Stimulated activated CD4-positive, alpha-beta T cell treated with anti-CD3 and anti-CD28 coated beads, Interleukin-4, amount 100 ng/mL, for 4 hours (primary cell): ENCODE measurements at places on chromosomes 11 and 22.

GRCh38 chr22:25800766-25801165 is 58.8 kb downstream of the MYO18B start:
- no peak for DNase-seq

DNA sequence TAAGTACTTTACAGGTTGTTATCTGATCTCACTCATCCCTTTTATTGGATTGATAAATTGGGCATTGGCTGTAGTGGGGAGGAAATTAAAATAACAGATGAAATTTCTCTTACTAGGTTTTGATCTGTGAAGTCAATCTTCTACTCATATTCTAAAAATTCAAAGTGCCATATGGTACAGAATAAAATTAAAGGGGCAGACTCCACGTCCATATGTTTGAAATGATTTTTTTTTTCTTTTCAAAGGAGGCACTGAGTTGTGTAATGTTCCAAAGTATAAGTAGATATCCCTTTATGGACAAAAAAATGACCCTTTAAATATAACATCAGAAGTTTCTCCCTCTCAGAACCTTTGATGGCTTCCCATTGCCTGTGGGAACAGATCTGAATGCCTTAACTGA is 207.4 kb downstream of the DBX1 start:
- no peak for DNase-seq

DNA sequence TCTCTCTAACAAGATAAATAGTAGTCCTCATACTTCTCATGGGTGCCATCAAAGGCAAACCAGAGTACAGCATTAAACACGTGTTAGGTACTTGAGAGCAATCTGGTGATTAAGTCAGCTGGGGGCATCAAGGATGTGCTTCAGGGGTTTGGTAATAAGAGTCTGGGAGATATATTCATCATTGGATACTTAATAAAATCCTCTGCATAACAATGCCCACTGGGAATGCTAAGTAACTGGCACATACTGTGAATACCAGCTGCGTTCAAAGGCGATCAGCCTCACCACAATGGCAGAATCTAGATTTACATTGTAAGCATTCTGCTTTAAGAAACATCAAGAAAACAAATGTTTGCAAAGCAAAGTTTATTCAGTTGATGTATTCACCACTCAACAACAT is 268.6 kb upstream of the PITPNB start:
- DNase-seq: no peak

DNA sequence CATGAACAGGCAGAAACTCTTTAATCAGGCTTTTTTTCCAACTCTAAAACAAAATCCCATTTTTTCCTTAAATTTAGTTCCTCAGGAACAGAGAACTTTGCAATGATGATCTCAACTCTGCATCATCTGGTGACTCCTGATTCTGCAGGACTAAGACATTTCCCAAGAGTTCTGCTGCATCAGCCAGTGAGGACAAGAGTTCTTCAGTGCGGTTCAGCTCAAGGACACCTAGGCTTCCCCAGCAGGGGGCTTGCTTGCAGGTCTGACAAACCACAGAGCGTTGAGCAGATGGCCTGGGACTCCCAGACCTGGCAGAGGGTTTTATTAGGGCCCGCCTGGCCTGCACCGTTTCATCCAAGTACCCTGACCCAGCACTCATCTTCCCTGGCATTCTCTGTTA is 6.4 kb downstream of the CDCA5 start:
- no peak for DNase-seq

DNA sequence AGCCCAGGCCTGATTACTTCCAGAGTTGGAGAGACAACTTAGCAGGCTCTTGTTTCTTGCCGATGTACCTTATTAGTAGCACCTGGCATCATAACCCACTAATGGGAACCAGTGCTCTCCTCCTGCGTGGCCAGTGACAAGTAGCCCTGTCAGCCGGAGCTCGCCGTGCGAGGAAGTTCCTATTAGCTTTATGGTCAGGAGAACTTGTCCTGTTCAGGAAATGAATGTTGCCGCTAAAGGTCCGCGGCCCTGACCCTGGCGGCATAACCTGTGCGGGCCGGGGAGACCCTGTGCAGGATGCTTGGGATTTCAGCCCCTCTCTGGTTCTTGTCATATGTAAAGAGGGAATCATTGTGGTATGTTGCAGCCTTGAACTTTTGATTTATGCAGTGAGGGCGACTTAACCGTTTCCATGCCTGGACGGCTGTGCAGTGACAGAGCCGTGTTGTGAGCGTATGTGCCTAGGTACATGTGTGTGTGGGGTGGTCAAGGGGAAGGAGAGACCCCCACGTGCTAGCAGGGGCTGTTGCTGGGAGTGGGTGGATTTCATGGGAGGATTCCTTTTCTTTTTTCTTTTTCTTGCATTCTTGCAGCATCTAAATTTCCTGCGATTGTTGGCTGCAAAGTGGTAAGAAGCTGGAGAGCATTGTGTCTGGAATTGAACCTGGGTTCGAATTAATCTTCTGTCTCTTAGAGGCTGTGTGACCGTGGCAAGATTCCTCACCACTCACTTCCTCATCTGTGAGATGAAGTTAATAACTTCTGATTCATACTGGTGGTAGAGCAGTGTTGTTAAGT is 15.2 kb downstream of the ZBTB16 start:
- DNase-seq: no peak

GRCh38 chr11:107608809-107609208 is 17.9 kb downstream of the ELMOD1 start:
- DNase-seq: no peak

DNA sequence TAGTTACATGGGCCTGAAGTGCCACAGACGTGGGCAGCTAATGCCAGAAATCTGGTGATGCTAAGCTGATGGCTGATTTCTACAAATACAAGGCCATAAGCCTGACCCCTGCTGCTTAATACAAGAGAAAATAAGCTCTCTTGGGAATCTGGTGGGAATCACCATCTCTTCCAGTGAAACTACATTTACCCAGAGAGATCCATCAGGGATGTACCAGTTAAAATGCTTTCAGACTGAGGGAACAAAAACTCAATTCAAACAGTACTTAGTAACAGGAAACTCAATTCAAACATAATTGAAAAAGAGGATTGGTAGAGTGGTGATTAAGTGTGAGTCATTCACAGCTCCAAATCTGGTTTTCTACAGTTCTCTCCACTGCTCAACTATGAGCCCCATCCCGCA is 1.7 kb upstream of the CAVIN3 start:
- DNase-seq: no peak

- DNase-seq: no peak
These were observed 22.6 kb downstream of the TPBGL start for GRCh38 chr11:75262961-75263852.

GRCh38 chr11:36365907-36366306 is 69.8 kb downstream of the PRR5L start:
- DNase-seq: no peak

- DNase-seq: peak; percentile 38
These were observed 2.9 kb upstream of the SGSM1 start for GRCh38 chr22:24803064-24803542.

GRCh38 chr11:1345737-1346513 is 36.5 kb upstream of the TOLLIP start:
- no peak for DNase-seq

DNA sequence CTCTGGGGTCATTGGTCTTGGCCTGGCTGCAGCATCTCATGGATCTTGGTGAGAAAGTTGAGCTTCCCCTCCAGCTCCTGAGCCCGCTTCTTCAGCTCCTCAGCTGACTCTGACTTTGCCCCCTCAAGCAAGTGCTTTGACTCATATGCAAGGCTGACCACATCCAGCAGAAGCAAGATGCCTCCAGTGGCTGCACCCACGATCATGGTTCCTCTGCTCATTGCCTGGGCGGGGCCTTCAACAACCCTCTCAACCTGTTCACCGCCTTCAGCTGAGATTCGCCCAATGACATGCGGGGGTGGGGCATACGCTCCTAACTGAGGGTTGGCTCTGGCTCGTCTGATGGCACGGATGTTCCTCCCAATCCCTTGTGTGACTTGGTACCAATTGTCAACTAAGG is 11.9 kb downstream of the APOL2 start:
- no peak for DNase-seq

- no peak for DNase-seq
These were observed 16.0 kb downstream of the ZMAT5 start for GRCh38 chr22:29750559-29751538.

DNA sequence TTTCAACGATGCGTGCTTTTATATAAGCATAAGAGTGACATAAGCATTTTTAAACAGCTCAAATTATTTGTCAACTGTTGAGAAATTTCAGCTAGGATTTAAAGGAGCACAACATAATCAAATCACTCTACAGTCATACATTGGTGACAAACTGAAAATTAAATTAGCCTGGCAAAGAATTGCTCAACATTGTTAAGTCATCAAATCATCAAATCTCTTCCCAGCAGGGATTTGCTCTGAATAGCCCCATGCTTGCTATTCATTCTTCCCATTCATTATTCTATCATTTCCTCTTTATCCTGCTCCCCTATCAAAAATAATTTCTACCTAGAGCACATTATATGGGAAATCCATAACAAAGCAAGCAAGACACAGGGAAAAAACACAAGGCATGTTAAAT is 198.7 kb upstream of the LUZP2 start:
- DNase-seq: no peak

GRCh38 chr11:11344045-11344444 is 9.0 kb downstream of the CSNK2A3 start:
- no peak for DNase-seq

- DNase-seq: no peak
These were observed 41.1 kb downstream of the OSBPL5 start for GRCh38 chr11:3123761-3124733.

DNA sequence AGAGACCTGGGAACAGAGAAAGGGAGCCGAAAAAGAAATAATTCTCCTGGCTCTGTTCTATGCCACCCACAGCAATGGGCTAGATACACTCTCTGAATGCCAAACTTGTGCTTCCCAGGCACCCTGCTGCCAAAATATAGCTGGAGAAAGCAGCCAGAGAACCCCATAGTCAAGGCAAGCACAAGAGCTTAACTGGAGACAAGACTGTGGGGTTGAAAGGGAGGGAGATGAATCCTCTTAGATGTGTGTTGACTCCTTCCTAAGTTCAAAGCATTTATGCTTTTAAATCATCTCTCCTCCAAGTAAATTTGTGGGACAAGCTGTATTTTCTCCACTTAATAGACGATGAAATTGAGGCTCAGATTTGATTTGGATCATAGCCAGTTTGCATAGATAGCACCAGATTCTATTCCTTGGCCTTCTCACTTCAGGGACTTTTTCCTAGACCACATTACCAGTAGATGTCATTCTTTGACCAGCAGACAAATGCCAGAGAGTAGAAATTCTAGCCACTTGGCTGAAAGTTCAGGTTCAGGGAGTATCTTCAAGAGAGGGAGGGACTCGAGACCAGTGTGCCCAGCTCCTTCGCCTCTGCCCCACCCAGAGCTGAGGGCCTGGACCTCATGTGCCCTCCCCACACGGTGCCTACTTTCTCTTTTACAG is 16.5 kb upstream of the ETS1 start:
- no peak for DNase-seq

GRCh38 chr22:40853333-40853732 is 3.1 kb downstream of the ST13 start:
- no peak for DNase-seq

GRCh38 chr22:24437741-24438328 is 10.4 kb downstream of the ADORA2A start:
- DNase-seq: no peak

DNA sequence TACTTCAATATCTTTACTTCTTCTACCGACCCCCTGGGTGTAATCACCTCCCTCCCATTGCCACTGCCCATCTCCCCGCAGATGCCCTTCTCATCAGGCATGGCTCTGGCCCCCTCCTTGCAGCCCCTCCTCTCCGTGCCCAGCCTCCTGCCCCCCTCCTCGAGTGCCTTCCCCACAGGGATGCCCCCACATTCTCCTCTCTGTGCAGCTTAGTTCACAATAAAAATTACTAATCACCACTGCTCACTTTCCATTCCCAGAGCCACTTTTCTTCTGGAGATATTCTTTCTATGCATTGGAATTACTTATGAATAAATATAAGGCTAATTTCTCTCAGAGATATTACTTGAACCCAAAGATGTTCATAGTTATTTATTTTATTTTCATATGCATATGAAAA is 22.1 kb downstream of the IFITM10 start:
- no peak for DNase-seq

DNA sequence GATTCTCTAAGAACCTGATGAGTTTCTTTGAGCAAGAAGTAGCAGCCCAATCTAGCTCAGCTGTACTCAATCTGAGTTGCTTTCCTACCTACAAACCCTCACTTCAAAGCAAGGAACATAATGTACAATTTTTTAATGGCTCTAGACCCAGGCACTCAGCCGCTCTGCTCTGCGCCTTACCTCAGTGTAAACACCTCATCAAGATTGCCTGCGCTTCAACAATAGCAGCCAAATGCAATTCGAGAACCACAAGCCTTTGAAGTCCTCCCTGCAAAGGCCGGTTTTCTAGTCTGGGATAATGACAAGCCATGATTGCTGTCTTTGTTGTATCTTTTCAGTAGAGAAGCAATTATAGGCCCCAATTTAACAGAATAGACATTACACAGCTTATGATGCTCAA is 38.0 kb downstream of the JHY start:
- DNase-seq: no peak

DNA sequence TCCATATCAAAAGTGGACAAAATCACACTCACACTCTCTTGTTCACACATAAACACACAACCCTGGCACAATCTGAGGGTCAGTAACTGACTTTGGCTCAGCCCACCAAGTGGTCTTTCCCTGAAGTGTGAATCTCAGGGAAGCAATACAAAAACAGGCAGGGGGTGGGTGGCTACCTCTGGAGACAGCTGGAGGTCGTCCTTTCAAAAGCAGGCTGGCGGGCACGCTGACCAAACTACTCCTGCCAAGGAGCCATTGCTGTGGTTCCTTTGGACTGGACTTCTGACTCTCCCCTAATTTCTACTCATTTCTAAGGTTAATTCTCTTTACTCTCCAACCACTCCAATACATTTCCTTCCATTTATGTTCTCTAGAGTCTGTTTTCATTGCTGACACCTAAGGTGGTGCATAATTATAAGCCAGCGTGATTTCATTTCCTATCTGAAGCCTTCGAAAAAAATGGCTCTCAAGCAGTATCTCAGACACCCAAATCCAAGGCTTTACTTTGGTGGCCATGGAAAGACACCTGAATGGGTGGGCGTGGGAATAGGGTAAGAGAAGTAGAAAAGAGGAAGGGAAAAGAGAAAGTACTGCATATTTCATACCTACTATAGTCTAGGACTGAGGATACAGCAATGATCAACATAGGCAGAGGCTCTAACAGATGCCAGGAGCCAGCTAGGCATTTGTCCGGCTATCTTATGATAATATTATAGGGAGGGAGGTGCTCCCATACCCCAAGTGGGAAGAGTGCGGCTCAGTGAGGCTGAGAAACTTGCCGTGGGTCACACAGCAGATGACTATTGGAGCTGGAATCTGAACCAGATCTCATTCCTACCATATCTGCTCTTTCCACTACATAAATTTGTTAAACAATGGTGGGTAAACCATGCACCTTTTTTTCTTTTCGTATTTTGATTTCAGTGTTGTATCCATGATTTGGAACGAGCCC is 22.0 kb downstream of the FZD4 start:
- DNase-seq: no peak

GRCh38 chr11:57646799-57647303 is 2.9 kb downstream of the YPEL4 start:
- no peak for DNase-seq

- no peak for DNase-seq
These were observed 34.1 kb downstream of the LIF start for GRCh38 chr22:30212363-30212995.

- no peak for DNase-seq
These were observed 36.5 kb upstream of the CELSR1 start for GRCh38 chr22:46573781-46574437.
